ENCODE measurements at places on chromosomes 2 and 18.

DNA sequence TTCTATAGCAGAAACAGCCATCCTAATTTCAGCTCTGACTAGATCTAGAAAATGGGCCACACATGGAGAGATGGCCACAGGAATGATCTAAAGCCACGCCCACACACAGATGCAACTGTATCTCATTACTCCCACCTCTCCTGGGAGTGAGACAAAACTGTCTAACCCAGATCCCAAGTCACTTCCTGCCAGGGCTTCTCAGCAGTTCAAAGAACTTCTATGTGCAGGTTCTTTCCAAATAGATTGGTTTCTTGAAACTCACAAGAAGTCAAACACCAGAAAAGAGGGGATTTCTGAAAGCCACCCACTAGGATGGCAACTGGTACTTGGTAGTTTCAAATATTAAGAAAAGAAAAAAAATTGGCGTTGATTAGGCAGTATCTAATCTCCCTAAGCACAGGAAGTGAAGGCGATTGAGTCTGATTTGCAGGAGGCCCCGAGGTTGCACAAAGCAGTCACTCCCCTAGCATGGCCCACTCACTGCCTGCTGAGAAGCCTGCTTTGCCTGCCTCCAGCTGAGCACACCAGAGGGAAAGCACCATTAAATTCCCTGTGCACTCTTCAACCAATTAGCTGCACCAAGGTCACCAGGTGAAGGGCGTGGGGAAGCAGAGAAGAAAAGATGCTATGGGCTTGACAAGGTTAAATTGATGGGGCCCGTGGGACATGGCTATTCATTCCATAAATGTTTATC, 51.1 kb downstream of the PAPOLG start:
- DNase-seq, result peak; percentile 45

DNA sequence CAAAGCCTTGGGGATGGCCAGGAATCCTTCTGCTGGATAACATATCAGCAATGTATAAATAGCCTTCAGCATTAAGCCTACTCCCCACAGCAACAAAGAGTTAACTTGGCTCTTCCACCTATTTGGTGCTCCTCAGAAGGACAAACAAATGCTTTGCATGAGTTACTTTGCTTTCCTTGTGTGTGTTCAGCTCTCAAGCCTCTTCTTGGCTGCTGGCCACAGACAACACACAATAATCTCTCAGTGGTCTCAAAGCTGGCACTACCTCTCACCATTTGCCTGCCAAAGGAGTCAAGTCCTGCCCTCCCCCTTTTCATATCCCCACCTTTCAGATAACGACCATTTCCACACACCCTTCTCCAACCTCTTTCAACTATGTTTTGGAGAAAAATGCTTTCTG, 17.5 kb downstream of the FTCDNL1 start:
- DNase-seq, result no peak

DNA sequence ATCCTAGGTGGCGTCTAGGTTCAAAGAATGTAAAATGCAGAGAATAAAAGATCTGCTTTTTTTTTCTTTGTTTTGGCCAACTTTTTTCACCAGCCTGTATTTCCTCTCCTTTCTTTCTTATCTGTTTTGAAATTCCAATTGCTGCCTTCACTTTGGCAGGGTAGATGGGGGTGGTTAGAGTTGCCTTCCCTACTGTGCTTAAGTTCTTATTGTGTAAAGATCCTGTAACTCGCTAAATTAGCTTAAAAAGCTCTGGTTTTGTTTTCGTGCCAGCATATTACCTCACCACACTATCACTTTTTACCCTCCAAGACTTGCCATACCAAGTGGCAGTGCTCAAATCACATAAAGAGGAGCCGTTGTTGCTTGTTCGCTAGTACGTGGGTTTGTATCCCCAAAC, 921.7 kb downstream of the DPP10 start:
- DNase-seq, result no peak

- DNase-seq, result no peak
These were observed 6.7 kb downstream of the PELI1 start for GRCh38 chr2:64137567-64137966.

DNA sequence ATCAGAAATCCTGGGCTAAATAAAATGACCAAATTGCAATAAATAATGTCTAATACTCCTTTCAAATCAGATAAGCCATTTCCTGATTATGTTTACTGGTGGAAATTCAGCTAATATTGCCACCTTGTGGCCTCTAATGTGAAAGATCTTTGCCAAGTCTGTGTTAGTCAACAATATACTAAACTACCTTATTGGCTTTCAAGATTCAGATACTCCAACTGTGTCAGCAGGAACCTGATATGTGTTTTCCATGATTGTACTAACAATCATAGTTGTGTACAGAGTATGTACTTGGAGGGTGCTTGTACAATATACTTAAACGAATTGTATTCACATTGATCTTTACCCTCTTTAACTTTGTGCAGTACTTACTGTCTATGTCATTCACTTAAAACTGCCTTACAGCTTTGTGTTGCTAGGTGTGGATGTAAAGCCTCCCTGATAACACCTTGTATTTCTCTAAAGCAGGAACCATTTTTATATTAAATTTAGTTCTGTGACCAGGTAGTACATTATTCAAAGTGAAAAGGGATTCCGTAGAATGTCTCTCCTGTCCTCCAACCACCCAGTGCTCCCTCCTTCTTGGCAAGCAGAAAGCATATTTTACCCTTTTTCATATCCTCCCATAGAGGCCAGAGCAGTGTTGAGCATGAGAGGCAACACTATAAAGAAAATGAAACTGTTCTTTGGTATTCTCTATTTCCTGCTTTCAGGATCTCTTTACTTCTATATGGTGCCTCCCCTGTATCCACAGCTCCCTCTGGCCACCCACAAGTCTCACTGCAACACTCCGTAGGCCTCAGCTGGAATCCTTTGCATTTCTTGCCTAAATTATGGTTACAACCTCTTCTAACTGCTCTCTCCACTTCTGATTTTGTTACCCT, 75.2 kb upstream of the C2orf15 start:
- DNase-seq, result no peak

DNA sequence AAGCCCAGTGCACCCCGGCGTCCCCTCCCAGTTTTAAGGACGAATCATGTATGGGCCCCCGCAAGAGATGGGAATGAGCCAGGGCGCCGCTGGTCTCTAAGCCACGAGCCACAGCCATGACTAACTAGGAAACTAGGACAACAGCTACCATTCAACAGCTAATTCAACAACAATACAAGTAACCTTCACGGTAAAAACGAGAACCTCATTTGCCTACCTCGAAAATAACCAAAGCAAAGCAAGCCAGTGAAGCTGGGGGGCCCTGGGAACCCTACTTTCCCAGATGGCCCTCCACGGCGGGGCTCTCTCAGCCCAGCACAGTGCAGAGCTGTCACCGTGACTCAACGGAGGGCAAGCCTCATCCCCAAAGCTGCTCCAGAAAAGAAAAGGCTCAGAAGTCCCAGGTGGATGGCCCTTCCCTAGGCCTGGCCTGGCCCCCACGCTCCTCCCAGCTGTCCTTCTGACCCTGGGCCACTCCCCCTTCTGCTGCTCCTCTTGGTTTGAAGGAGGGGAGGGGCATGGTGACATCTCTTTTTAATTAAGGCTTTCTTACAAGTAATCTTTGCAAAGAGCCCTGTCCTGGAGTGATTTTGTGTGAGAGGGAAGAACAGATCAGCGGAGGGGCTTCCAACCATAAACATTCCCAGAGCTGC, 126.3 kb downstream of the HDAC4 start:
- no peak for DNase-seq

DNA sequence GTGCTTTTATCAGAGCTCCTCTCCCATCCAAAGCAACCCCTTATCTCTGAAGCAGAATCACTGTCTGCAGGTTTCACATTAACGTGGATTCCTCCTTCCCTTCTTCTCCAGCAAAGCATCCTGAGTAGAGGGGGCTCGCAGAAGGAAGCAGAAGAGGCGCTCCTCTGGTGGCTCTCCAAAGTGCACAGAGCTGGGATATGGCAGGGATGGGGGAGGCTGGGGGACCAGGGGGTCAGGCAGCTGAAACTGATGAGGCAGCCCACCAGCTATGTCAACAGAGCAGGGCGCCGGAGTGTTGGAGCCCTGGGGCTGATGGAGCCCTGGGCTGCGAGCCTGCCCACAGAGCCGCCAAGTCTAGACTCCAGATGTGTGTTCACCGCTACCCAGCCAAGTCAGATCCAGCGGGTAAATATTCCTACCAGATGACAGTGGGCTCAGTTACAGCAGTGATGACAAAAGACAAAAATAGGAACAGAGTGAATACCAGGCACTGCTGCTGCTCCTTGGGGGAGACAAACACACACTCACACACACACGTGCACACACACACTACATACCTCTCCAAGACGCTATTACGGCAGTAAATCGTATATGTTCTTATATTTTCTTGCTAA, 678.3 kb upstream of the ID2 start:
- DNase-seq, result peak; percentile 20

GRCh38 chr2:85692039-85692645, 2.0 kb upstream of the GNLY start:
- no peak for DNase-seq

DNA sequence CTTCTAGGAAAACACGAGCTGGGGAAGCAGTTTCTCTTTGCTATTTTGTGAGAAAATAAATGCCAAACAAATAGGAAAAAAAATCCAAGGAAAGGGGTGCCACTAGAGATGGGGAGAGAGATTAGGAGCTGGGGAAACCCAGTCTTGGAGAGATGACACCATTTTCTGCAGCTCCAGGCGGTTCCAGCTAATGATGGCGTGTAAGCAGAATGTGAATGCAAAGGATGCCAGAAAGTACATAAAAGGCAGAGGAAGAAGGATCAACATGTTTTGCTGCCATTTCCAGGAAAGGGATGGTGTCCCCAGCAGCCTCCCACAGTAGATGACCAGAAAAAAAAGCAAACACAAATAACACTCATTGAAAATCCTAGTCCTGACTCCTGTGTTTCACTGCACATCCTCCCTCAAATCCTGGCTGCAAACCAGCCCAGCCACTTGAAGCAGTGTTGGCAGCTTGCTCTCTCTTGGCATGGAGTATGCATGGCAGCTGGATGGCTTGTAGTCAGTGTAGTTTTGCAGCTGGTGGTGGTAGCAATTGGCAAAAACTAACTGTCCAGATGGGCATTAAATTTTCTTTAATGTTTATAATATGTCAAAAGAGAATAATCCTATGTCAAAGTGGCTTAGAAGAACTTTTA, 93.6 kb downstream of the FTCDNL1 start:
- DNase-seq, result no peak

- DNase-seq, result no peak
These were observed 116.6 kb upstream of the PELI1 start for GRCh38 chr2:64260817-64261216.

- no peak for DNase-seq
These were observed 533.7 kb upstream of the TNP1 start for GRCh38 chr2:217393585-217394032.

- DNase-seq, result no peak
These were observed 93.9 kb downstream of the ZNF804A start for GRCh38 chr2:184692141-184692734.

GRCh38 chr2:238359403-238359802, 39.1 kb downstream of the TRAF3IP1 start:
- no peak for DNase-seq

- DNase-seq, result no peak
These were observed 41.0 kb downstream of the DIPK1C start for GRCh38 chr18:74416124-74416523.

DNA sequence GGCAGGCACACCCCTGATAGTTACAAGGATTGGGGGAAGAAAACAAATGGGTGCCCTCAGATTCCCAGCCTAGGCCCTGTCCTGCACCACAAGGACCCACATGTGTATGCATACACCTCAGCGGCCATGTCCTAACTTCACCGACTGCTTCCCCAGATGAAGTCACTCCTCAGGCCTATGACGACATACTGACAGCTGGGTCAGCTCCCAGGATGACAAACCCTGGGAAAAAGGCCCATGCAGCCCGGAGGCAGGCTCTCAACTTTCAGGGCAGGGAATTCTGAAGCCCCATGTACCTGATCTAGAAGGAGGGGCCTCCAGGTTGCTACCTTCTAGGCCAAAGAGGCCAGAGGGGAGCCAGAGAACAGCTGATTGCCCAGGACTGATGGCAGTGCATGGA, 11.0 kb upstream of the PLEKHM3 start:
- DNase-seq, result no peak

DNA sequence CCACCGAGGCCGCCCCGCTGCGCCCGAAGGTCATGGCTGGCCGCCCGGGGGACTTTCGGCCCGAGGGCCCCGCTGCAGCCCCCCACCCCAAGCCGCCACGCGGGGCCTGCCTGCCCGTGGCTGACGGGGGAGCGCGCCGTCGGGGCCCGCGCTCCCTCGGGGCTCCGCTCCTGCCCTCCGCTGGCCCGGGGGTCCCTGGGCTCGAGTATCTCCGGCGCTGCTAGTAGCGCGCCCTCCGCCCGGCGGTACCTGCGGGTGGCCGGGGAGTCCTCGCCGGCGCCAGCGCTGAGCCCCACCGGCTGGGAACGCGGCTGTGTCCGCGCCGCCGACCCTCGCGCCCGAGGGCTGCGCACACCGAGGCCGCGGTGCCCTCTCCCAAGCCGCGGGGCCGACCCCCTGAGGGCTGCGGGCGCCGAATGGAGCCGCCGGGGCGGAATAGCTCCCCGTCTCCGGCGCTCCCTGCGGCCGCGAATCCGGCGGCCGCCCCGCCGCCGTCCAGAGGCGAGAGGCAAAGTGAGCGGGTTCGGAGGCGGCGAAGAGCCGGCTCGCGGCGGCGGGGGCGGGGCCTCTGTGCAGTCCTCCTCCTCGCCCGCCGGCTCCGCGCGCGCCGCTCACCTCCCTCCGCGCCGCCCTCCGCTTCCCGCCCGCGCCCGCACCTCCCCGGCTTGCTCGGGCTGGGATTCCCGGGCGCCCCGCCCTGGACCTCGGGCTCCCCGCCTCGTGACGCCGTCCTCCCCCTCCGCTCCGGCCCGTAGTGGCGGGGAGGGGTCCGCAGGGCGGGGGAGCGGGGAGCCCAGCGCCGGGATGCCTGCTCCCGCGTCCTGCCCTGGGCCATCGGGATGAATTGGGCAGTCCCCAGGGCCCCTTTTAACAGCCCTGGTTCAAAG, at the start of gene KCNG3:
KCNG3 (minus strand) TSS at position 515 of the 887 bp plus-strand sequence; CDS start at position 34, 481 bp downstream.
- peak; percentile 88 for DNase-seq

DNA sequence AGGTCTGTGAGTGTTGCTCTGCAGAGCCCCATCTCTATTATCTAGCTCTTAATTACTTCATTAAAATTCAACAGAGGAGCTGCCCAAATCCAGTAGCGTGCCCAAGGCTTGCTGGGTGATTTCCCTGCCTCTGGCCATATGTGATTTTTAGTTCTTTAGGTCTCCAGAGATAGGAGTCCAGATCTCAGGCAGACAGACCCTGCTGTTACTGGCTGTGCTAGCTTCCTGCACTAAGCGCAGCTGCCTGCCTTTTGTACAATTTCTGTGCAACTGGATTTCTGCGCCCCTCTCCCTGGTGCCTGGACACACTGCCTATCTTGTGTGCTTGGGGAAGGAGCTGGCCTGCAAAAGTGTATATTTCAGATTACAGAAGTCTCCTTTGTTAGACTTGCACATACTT, 136.5 kb downstream of the TDRD15 start:
- no peak for DNase-seq

DNA sequence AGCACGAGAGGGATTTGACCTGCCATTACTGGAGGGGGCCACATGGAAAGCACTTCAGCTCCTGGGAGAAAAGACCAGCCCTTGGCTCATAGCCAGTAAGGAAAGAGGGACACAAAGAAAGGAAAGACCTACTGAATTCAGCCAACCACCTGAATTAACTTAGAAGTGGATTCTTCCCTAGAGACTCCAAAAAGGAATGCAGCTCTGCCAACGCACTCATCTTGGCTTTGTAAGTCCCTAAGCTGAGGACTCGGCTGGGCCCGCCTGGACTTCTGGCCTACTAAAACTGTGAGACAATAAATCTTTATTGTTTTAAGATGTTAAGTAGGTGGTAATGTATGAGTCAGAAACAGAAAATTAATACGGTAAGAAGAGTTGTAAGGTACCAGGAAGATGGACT, 11.5 kb downstream of the ATF2 start:
- DNase-seq, result no peak

Data from nephron progenitor cell (in vitro differentiated cells).